ENCODE measurements at places on chromosomes 6 and 20.

DNA sequence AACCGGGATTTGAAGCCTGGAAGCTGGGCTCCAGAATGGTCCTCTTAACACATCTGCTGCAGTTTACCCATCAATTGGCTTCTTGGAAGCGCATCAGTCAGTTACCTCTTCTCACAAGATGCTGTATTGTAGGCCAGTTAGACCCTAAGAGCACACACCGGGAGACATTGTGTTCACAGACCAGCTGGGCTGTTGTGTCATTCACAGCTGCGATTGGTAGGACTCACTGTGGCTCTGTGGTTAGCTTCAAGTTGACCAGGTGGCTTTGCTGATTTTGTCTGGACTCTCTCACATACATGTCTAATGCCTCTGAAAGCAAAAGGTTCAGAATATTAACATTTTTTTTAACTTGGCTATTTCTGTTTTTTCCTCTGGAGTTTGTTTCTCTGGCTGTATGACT lies 64.8 kb downstream of the SNX9 start:
- DNase-seq, result no peak

GRCh38 chr20:62148908-62149314 lies 5.3 kb downstream of the SS18L1 start:
- DNase-seq, result peak; percentile 20

DNA sequence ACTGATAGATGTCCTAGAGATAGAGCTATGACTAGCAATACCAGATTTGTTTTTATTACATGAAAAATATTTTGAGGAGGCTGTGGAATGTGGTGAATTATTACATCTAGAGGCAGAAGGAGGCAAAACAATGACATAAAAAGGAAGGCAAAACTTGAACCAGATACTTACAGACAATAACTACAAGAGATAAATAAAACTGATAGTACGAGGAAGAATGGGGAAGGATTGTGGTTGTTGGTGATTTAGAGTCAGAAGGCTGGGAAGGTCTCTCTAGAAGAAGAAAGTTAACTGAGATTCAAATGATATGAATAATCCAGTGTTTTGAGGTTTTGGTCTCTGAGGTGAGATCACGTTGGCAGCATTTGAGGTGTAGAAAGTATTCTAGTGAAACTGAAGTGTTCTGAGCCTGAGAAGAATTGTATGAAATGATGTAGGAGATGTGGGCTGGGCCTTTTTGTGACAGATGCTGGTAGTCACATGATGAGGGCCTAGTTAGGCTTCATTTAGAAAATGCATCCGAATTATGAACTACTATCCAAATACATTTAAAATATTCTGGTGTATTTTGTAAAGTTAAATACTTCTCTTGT lies 589.1 kb downstream of the EYS start:
- no peak for DNase-seq

GRCh38 chr20:64041781-64042053 lies 5.7 kb downstream of the C20orf204 start:
- no peak for DNase-seq

GRCh38 chr6:41103847-41104246 lies 31.1 kb downstream of the NFYA start:
- no peak for DNase-seq

DNA sequence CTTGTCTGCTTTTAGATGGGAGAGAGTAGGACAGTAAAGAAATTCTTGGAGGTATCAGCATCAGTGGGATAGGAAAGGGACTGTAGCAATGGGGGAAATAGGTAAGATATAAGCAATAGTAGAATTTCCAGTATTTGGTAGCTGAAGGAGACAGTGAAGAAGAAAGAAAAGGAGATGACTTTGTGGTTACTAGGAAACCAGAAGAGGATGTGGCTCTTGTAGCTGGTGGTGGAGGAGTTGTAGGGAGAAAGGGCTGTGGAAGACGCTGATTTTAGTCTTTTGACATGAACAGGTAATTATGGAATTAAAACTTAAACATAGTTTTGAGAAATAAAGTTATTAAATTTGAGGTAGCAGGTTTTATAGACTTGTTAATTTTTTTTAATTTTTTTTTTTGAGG lies 26.1 kb downstream of the SH3BGRL2 start:
- no peak for DNase-seq

DNA sequence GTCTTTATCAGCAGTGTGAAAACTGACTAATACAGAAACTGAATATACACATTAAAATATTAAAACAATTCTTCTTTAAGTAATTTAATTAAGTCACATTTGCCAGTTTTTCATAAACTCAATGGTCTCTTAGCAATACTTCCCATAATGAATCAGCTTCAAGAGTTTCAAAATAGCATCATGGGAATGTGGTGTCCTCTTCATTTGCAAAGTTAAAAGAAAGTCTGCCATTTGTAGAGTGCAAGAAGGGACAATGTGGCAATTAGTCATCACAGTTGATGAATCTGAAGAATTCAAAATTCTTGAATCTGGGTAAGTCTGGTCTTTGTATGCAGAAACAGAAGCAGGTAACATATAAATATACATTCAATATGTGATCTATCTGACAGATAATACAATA lies 38.7 kb downstream of the SYNE1 start:
- DNase-seq, result no peak

GRCh38 chr6:84581494-84582259 lies 182.7 kb downstream of the TBX18 start:
- no peak for DNase-seq

DNA sequence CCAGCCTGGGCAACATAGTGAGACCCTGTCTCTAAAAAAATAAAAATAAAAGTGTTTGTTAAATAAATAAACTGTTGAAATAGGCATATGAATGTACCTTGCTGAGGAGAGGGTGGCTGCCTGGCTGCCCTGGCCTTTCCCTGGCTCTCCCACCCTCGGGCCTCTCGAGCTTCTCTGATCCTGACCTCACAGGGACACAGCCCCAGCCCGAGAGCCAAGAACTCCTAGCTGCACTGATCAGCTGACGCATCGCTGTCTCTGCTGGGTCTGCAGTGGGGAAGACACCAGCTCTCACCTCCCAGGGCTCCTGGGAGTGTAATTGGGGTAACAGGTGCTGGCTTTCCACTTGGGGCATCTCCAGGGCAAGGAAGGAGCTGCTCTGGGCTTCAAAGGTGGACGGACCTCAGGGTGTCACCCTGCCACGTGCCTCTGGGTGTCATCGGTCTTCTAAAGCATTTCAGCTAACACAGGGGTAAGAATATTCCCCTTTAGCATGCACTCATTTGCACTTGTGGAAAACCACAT lies 6.9 kb downstream of the TCF15 start:
- no peak for DNase-seq

DNA sequence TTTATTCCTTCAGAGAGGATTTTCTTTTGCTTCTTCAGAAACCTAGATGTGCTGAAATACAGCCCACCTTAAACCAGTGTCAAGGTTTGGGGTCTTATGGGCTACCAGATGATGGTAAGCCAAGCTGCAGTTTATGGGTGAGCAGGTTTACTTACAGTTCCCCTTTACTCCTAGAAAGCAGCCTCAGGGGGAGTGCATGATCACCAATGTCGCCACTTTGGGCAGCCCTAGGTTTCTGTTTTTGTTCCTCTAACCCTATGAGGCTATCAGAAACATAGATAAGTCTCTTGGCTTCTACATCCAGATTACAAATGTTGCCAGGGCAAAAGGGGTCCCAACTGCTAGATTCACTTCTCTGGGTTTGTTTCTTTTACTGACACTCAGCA lies 67.2 kb downstream of the TRIM27 start:
- DNase-seq, result no peak

DNA sequence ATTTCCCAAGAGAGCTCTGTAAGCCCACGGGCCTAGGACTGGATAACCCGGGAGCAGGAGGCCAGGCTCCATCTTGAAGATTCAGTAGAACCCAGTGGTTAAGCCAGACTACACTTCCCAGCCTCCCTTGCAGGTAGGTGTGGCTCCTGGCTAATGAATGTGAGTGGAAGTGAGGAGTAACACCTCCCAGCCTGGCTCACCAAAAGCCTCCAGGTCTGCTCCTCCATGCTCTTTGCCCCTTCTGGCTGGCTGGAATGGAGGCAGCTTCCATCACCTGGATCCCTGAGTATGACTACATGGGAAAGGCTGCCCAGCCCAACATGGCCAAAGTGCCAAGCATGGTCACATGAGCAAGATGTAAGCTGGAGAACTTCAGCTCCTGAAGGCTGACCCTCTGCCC lies 9.7 kb downstream of the LRRN4 start:
- DNase-seq, result no peak

DNA sequence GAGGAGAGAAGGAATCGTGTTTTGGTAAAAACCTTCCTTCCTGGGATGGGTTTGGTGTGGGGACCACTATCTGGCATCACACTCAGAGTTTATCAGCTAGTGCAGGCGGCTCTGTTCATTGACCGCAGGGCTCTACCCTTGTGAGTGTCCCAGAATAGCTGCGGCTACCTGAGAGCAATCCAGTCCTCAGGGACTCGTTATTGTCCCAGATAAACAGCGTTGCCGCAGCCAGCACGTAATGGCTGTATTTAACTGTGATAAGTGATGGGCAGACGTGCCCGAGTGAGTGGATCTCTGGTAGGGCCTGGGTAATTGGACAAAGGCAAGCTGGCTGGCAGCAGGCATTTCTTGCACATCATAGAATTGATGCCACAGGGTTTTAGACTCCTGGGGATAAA lies 163.3 kb downstream of the SOBP start:
- DNase-seq, result peak; percentile 19

- no peak for DNase-seq
These were observed 40.0 kb downstream of the MYLIP start for GRCh38 chr6:16168858-16169257.

DNA sequence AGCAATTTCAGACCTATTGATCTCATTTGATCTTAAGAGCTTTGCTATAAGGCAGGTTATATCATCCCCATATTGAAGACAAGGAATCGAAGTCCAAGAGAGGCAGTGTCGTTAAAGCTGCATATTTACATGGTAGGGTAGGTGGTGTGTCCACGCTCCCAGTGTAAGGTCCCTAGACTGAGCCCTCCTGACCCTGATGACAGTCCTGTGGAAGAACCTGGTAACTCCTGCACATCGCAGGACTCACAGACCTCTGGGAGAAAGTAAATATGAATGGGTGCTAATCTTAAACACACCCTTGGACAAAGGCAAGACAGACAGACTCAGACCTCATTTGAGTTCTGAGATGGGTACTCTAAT lies 602 bp upstream of the HLA-DPB1 start:
- no peak for DNase-seq

DNA sequence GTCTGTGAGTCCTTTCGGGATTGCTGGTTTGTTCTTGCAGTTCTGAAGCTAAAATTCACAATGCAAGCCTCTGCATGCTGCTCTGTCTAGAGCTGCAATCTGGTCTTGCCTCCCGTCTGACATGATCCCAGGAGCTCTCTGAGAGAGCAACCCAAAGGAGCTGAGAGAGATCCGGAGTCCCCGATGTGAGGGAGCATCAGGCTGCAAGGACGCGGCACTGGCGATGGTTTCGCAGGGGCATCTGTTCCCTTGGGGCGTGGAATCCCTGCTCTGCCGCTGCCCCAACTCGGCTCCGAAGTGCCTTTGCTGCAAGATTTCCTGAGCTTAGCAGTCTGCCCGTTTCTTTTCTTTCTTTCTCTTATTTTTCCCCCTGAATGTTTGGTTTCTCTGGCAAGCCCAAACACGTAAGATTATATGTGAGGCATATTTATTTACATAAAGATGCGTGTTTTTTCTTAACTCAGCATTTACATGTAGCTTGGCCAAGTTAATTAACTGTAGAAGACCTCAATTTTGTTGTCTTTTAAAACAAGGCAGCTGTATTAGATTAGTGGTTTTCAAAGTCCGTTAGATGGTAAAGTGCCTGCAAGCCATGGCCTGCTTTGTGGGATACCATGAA lies 873.0 kb downstream of the KIF16B start:
- DNase-seq, result peak; percentile 11

GRCh38 chr6:10271982-10272381 lies 142.9 kb downstream of the TFAP2A start:
- DNase-seq, result no peak

DNA sequence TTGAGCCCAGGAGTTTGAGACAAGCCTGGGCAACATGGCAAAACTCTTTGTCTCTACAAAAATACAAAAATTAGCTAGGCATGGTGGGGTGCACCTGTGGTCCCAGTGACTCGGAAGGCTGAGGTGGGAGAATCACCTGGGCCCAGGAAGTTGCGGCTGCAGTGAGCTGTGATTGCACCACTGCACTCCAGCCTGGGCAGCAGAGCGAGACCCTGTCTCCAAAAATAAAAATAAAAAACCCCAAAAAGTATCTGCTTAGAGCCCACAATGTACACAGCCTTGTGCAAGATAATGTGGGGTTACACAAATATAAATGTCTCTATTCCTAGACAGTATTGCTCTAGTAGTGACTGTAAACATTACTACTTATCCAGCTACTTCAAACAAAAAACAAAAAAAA lies 5.9 kb downstream of the ESF1 start:
- no peak for DNase-seq

- no peak for DNase-seq
These were observed 86.5 kb downstream of the BANF2 start for GRCh38 chr20:17786221-17786718.

- DNase-seq, result no peak
These were observed 102.6 kb downstream of the KIF13A start for GRCh38 chr6:17884498-17885478.

DNA sequence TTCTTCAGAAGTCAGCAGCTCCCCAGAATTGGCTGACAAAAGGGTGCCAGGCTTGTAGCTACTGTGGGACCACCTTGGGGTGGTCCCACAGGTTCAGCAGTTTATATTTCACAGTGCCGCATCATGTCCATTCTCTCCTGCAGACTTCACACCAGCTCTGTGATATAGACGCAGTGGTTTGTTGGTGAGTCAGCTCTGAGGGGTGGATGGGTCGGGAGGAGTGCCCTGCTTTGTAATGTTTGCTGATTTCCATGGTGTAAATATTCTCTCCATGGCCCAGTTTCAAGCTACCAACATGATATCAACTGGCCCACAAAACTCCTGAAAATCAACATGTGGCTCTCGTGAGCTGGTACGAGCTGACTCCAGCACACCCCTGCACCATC lies 78.2 kb downstream of the CDH22 start:
- no peak for DNase-seq

- DNase-seq, result no peak
These were observed 563.3 kb upstream of the MAP3K7 start for GRCh38 chr6:91149956-91150705.

DNA sequence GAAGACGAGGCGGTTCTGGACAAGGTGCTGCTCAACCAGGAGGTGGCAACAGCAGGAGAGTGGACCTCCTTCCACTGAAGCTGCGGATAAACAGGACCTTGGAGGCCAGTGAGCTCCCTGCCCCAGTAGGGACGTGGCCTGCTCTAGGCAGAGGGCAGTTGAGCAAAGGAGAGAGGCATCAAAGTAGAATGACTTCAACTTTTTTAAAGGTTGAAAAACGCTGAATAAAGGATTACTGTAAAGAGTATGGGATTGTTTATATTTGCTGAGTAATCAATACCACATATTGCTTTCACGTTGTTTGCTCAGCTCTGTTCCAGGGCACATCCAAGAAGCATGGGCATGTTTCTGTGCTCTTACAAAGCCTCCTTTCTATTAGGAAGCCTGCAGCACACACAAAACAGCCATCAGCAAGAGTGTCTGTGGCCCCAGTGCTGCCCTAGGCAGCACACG lies 48.1 kb downstream of the ERMARD start:
- no peak for DNase-seq

Measured in retina (tissue), 1 donor.